Caki2 (cell line): ENCODE measurements at places on chromosomes 7 and 10.

DNA sequence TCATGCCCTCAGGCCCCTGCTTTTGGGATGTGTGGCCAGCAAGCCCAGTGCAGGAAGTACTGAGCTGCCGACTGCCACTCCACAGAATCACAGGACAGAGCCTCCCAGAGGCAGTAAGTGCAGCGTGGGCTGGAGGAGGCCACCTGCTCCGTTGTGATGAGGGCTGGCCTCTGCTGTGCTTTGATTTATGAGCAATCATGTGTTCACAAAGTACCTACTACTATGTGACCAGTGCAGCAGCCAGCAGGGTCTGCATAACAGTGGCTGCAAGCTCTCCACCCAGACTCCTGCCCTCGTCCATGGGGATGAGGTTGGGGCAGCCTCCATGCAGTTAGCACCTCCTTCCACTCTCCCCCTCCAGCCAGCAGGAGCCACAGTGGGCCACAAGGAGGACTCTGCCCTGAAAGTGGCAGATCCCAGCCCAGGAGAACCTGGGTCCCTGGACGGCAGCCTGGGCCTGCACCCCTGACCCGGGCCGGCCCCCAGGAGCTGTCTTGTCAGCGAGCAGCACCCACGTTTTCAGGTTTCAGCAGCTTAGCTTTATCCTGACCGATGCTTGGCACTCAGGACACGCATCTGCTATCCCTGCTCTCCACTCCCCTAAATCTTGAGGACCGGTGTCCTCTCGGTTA lies 37.7 kb upstream of the INSIG1 start:
- no peak for DNase-seq

DNA sequence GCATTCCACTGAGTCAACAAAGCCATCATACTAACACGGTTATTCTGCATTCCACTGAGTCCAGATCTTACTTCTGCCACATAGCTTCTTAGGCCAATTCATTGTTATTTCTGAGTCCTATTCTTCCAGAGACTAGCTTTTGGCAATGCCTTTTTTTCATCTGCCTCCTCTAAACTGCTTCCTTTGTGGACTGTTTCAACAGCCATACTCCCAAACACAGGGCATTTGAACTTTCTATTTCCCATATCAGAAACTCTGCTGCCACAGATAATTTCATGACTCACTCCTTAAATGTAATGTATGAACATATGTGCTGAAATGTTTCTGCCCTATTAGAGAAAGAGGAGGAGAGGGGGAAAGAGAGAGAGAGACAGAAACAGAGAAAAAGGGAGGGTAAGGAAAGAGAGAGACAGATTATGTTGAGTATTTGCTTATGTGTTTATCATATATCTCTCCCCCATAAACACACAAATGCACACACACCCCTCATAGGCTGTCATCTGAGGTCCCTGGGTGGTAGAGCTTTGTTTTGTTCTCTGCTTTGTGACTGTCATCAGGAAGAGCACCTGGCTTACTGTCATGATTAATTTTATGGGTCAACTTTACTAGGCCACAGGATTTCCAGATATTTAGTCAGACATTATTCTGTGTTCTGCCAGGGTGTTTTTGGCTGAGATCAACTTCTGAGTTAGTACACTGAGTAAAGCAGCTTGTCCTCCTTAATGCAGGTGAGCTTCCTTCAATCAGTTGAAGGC lies 308.0 kb upstream of the KCND2 start:
- no peak for DNase-seq

DNA sequence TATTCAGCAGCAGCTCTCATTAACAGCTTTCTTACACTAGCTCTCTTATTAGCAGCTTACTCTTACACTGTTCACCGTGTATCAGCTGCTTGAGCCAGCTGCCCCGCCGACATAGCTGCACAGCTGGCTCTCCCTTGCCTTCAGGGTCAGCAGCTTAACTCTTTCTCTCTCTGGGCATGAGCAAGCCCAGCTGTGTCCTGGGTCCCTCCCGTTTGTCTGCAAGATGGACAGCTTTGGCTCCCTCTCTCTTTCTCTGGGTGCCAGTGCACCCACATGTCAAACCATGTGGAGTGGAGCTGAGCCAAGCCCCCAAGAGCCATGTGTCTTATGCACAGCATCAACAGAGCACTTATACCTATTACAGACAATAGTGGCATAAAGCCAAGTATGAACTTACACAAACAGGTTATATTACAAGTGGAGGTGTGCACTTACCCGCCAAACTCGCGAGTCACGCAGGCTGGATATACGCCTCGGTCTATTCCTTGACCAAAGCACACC lies 35.7 kb upstream of the MTPAP start:
- peak; percentile 17 for DNase-seq

DNA sequence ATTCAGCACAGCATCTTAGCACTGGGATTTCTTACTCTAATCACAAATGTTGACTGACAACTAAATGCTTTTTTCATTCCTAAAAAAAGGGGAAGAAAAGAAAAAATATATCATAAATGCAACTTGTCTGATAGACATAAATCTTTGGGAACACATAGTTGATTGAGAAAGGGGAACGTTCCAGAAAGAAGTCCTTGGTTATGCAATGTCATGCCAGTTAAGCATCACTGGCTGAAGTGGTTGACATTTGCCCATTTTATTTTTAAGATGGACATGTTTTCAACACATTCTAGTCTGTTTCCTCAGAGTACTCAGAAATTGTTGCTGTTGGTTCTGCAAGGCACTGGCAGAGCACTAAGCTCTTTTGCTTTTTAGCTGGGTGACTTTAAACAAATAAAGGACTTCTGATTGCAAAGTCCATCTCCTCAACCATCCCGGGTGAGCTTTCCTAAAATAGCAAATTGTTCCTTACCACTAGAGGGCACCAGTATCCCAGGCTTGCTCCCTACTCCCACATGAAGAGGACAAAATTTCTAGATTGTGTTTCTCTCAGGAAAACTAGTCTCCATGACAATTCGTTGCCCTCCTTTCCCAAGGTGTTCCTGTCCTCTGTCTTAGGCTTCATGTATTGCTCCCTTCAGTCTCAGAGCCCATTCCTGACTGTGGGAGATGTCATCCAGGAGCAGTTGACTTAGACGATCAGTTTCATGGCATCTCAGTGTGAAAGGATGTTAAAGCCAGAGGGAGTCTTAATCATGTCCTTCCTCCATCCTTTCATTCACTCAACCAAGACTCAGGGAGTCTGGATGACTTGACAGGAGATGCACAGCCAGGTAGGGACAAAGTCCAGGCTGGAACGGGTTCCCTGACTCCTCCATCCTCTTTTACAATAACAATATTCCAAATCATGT lies 23.9 kb downstream of the OPALIN start:
- DNase-seq: peak; percentile 30

GRCh38 chr7:381211-382042 lies 91.5 kb downstream of the FOXL3 start:
- DNase-seq: no peak

DNA sequence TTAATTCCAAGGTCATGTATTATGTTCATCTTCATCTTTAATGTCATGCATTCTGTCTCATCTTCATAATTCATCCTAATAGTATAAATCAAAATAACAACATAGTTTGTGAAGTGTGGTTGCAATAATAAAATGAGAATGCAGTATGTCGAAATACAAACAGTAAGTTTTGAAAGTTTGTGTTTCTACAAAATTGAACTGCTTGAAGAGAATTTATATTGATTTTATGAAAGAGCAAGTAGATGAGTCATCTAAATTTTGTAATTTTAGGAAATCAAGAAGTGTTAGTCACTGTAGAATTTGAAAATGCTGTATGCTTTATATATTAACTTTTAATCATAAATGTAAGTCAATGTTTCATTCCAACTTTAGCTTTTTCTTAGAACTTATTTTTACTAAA lies 190.5 kb upstream of the PPP1R3A start:
- DNase-seq: no peak

DNA sequence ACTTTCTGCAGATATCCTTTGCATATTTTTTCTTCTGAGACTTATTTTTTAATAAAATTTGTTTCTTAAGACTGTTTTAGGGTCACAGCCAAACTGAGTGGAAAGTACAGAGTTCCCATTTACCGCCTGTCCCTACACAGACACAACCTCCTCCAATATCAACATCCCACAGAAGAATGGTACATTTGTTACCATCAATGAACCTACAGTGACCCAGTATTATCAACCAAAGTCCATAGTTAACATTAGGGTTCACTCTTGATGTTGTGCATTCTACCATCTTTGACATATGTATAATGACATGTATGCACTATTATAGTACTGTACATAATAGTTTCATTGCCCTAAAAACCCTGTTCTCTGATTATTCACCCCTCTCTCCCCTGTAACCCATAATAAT lies 14.6 kb upstream of the REEP3 start:
- DNase-seq: no peak

DNA sequence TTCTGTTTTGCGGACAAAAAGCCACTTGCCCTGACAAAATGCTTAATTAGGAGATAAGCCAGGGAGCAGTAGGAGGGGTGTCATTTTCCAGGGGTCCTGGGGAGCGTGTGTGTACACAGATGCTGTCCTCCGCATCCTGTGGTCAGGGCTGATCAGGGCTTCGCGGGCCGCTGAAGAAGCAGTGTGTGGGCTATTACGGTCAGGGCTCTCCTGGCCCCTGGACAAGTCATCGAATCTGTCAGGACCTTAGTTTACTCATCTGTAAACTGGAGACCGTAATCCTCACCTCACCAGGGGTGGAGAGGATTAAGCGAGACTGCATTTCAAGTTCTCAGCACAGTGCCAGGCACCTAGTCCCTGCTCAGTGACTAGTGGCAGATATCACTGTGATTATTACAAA lies 26.0 kb upstream of the MXI1 start:
- no peak for DNase-seq

DNA sequence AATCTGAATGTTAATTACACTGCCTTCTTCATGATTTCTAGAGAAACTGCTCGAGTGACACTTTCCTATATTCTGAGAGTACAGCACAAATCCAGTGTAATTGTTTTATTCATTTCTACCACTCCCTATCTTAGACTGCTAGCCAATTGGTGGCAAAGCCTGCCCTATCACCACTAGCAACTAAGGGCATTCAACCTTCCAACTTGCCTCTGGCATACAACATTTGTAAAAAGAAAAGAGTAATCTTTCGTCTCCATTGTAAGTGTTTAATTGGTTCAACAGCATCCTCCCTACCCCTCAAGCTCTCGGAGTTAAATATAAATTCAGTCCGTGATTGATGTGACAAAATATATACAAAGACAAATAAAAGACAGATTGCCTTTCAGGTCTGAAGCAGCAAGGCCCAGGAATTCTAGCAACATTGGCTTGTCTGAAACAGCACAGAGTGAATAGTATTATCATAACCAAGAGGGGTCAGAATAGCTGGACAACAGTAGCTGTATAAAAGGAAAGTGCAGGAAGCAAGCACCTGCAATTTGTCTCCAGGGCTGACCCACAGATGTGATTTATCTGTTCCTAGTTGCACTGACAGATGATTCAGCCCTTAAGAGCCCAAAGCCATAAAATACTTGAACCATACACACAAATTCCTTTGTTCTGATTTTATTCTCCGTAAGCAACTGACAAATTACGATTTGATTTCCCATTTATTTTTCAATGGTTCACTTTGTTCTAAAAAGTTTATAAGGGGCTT lies 47.6 kb upstream of the ANKRD1 start:
- DNase-seq: peak; percentile 85

DNA sequence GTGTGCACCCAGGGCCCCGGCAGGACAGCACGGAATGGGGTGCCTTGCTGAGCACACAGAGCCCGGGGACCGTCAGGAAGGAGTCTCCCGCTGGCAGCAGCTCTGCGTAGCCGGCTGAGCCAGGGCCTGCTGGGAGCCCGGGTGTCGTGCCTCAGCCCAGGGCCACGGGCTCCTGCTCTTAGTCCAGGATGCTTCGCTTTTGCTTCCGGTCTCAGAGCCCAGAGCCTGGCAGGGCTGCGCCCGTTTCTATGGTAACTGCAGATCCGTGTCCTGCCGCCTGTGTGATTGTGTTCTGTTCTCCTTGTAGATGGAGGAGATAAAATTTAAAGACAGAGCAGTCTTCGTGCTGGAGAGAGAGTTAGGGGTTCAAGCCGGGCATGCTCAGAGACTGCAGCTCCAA lies 53.7 kb upstream of the DPYSL4 start:
- DNase-seq: no peak

GRCh38 chr10:24930427-24930826 lies 22.0 kb downstream of the PRTFDC1 start:
- DNase-seq: peak; percentile 82

DNA sequence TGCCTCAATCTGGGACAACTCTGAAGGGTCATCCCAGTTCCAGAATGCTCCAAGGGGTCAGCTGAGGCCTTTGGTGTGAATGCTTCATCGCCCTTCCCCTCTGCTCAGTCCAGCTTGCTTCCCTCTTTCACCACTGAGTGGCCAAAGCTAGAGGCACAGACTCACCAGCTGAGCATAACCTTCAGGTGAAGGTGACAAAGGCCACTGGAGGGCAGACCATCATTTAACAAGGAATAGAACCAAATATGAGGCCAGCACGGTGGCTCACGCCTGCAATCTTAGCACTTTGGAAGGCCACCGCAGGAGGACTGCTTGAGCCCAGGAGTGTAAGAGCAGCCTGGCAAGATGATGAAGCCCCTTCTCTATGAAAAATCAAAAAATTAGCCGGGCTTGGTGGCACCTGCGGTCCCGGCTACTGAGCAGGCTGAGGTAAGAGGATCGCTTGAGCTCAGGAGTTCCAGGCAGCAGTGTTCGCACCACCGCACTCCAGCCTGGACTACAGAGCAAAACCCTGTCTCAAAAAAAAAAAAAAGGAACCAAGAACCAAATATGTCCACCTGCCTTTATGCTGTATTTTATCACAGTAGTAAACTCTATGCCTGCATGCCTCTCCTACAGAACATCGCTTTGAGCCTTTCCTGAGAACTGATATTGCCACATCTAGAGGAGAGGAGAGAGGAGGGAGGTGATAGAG lies 13.4 kb downstream of the PRKAG2 start:
- no peak for DNase-seq
